ENCODE measurements at places on chromosomes 6 and 20.

DNA sequence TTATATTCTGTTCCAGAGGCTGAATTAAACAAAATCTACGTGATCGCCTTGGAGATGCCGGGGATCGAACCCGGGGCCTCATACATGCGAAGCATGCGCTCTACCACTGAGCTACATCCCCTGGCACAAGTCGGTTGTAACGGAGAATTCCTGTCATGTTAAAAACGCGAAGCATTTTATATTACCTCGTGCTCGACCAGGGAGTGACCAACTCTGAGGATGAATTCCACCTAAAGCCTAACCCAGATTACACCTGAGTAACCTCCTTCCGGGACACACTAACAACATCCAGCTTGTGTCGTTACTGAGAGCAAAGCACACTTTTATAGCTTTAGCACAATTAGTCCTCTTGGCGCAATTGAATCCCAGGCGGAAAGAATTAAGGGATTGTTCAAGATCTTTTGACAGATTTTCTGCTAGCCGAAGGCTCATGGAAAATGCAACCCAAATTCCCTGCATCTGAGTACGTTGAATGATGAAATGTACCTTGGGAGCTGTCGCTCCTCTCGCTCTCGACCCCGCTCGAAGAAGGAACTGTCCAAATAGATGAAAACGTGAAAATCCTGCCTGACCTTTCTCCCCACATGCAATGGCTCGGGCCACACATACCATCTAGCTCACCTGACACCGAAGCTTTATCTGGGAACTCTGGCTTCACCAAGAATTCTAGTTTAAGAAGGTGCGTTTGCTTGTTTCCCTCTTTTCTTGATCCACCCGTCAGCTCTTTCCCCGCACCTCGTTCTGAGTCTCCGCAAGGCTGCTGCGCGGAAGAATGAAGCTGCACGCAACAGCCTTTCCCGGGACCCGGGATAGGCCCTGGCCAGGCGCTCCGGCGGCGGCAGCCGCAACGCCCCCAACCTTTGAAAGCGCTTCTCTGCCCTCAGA, 148.3 kb downstream of the GPX5 start:
- DNase-seq: peak; percentile 91

DNA sequence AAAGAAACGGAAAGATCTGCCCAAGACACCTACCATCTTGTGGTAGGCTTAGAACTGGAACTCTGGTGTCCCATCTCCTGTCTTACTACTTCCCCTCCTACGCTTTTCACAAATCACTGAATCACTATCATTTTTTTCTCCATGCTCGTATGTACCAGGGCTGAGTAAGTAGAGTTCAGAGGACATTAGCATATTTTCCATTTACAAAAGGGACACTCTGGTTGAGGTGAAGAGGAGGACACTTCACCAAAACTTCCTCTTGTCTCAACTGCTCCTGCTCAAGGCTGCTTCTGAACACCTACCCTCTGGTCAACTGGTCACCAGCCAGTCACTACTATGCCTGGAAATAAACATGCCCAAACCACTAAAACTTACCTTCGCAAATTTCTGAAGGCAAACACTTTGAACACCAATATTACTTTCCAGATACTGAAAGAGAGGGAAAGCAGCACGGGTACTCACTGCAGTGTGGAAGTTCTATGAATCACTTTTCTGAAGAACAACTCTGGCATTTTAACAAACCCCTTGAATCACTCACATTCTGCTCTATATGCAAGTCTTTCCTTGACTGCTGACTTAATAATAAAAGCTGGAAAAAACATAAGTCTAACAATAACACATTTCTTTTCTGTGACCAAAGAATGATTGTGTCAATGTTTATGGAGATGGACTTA, 123.3 kb downstream of the INSM1 start:
- DNase-seq: no peak

DNA sequence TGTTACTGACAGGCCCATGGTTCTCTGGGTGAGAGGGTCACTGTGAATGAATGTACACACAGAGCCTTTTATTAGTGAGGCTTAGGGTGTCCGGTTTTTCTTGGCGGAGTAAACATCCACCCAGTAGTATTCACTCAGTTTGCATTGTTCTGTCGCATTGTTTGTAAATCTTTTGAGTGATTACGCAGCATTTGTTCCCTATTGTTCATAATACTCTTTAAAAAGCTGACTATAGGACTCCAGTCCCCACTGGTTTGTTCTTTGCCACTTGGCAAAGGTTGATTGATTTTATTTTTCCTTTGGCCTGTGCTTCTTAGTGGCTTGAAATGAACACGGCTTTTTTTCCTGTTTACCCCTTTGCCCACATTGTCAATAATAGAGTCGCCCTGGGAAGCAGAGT, 130.1 kb upstream of the ESR1 start:
- no peak for DNase-seq

DNA sequence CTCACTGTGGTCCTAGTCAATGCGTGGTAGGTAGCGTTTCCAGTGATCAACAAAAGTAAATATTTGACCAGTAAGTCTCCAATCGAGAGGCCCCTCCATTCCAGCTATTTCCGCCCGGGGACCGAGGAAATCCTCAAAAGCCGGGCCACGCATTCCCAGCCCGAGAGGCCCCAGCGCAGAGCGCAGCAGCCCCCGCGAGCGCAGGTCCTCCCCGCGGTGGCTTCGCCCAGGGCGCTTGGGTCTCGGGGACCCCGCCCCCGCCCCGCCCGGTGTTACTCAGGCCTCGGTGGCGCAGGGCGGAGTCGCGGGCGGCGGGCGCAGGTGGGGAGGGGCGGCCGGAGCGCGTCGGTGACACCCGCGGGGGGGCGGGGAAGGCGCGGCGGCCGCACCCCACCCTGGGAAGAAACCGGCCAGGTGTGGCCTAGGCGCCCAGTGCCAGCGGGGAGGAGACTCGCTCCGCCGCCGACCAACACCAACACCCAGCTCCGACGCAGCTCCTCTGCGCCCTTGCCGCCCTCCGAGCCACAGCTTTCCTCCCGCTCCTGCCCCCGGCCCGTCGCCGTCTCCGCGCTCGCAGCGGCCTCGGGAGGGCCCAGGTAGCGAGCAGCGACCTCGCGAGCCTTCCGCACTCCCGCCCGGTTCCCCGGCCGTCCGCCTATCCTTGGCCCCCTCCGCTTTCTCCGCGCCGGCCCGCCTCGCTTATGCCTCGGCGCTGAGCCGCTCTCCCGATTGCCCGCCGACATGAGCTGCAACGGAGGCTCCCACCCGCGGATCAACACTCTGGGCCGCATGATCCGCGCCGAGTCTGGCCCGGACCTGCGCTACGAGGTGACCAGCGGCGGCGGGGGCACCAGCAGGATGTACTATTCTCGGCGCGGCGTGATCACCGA, at the start of gene DSP:
TSS of gene DSP (plus strand) at position 497 of the 890 bp plus-strand sequence. CDS start at position 742, 245 bp downstream.
- DNase-seq: peak; percentile 83

DNA sequence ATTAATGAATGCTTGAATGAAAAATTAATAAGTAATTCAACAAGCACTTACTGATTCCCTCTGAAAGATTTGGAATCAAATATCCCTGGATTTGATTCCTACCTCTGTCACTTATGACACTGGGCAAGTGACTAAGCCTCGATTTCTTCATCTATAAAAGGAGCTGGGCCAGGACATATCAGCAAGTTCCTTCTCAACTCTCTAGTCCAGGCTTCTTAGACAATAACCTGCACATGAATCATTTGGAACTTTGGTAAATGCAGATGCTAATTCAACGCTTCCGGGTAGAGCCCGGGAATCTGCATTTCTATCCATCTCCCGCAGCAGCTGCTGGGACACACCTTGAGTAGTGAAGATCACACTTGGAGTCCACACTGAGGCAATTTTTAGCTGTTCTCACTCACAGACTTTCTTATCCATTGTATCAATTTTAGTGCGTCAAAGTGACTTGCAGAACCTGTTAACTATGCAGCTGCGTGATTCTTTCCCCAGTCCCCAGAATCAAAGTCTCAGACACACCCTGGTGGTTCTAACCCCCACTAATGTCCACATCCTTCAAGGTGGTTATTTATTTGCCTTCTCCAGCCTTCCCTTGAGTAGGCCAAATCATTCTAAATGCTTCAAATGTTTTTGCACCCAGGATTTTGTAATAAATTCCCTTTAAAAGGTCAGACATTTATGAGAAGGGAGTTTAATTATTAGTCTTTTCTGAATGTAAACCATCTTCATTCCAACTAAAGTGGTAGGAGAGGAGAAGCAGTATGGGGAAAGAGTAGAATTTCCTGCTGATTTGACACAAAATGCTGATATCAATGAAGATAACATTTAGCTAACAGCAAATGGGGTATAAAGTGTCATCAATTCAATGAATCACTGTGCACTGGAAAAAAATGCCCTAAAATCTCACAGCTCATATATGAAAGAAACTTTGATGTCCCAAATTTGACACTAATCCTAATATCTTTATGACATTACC, 26.0 kb upstream of the CCND3 start:
- DNase-seq: no peak

Data from H1 (cell line).